CD4-positive, alpha-beta T cell treated with Interleukin-4 for 1 hour (primary cell): ENCODE measurements at places on chromosomes 4 and X.

GRCh38 chr4:13860126-13860525 lies 232.6 kb upstream of the BOD1L1 start:
- DNase-seq, result no peak

- DNase-seq, result peak; percentile 87
Measured at GRCh38 chrX:13742397-13743176, 8.0 kb downstream of the OFD1 start.

GRCh38 chrX:41671082-41671481 lies 17.7 kb upstream of the GPR34 start:
- no peak for DNase-seq

GRCh38 chr4:121594796-121595526 lies 101.8 kb downstream of the ANXA5 start:
- no peak for DNase-seq

DNA sequence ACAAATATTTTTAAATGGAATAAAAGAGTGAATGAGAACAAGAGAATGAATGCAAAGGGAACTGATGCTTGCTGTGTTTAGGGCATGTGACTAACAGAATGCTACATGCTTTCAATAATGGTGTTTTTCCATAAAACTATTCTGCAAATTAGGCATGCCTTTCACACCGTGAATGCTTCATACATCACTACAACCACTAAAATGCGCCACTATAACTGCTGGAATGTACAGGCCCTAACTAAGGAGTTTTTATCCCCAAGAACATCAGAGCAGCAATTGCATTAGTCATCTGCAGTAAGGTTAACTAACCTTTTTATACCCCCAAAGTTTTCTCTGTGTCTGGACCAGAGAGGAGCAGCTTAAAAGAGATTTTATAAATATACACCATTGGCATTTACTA lies 190.4 kb downstream of the ARAP2 start:
- DNase-seq, result no peak

DNA sequence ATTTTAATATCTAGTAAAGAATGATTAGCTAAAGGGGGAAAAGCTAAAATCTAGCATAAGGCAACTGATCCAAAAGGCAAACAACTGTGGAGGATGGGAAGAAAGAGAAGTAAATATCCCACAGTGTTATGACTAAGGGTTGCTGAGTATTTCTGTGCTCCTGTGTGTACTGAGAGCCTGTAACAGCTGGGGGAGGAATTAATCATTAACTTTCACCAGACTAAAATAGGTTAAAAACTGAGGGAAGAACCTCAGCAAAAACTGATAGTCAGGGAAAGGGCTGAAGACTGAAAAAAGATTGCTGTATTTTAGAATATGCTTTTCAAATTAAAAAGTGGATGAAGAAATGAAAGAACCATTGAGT lies 365.9 kb downstream of the CXXC4 start:
- no peak for DNase-seq

GRCh38 chr4:53775381-53775780 lies 184.1 kb upstream of the LNX1 start:
- no peak for DNase-seq

DNA sequence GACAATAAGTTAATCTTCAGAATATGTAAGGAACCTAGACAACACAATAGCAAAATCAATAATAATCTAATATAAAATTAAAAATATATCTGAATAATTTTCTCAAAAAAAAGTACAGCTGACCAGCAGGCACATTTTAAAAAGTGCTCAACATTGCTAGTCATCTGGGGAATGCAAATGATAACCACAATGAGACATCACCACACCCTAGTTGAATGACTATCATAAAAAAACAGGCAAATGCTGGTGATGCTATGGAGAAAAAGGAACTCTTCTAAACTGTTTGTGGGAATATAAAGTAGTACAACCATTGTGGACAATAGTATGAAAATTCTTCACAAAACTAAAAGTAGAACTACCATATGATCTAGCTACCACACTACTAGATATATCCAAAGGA lies 956.9 kb upstream of the NDST4 start:
- no peak for DNase-seq
